Activated effector memory CD4-positive, alpha-beta T cell treated with Interleukin-2 at 50 U/mL for 16 hours (primary cell): ENCODE measurements at places on chromosomes 5 and 9.

GRCh38 chr5:124337996-124338395, 408.4 kb downstream of the ZNF608 start:
- DNase-seq, result no peak

DNA sequence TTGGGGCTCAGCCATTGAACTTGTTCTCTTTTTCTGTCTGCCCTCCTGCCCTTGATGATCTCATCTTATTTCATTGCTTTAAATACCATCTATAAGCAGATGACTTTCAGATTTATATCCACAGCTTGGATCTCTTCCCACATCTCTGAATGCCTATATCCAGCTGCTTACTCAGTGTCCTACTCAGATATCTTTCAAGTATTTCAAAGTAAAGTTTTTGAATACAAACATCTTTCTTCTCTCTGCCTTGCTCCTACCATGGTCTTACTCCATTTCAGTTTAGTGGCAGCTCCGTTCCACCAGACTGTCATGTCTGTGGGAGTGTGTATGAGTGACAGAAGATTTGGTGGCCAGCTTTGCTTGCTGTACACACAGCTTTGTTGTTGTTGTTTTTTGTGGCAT, 59.7 kb downstream of the ERBIN start:
- no peak for DNase-seq

DNA sequence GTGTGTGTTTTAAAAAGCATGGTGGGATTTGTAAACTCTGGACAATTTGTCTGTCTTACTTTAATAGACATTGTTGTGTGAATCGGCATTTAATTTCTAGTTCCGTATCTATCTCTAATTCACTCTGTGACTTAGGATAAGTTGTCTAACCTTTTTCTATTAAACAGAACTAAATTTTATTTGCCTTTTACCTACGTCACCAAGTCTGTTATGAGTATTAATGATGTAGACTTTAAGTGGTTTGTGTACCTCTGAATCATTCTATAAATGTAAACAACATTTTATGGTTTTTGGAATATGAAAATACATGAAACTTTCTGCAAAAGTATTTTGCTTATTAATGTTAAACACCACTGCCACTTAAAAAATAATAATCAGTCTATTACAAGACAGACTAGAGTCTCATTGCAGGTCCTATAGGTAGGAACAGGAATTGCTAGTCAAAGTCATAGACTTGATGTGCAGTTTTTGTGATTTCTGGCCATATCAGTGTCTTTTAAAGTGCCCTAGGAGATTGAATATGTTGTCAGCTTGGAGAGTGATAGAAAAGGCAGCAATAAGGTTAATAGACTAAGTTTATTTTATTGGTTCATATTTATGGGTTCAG, 5.6 kb downstream of the RBM27 start:
- no peak for DNase-seq

DNA sequence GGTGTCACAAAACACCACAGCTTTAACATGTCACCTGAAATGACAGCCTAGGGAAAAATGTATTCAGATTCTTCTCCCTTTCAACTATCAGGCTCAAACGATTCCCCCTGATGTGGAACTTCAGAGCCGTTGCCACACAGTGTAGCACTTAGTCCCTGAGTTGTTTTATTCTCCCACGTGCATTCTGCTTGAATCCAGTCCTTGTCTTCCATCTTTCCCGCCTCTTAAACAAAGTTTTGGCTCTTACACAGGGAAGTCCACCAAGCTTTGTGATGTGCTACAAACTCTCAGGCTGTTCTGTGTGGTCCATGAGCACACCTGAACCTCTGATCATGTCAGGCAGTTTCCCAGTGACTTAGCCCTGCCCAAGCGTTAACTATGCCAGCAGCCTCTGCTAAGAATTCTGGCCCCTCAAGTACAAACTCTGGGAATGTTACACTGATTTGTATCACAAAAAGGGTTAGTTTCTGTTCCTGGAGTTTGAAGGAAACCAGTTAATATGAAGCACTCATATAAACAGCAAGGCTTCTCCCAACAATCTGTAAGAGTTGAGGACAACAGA, 45.8 kb upstream of the RNF38 start:
- no peak for DNase-seq

DNA sequence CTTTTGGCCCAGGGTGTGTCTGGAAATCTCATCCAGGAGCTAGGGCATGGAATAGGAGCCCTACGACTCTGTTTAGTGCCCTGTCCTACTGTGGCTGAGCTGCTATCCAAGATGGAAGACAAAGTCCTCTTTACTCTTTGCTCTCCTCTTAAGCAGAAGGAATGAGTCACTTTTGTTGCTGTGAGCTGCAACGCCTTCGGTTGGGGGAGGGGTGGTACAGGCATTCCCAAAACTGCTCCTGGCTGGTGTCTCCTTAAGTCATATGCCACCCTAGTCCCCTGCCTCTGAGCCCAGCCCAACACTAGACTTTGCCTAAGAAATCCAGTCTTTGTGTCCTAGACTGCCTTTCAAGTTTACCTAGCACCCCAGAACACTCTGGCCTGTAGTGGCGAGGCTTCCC, 99.9 kb downstream of the PRR16 start:
- no peak for DNase-seq

- no peak for DNase-seq
These were observed 1.5 kb downstream of the PIP5K1B start for GRCh38 chr9:68706363-68707201.

DNA sequence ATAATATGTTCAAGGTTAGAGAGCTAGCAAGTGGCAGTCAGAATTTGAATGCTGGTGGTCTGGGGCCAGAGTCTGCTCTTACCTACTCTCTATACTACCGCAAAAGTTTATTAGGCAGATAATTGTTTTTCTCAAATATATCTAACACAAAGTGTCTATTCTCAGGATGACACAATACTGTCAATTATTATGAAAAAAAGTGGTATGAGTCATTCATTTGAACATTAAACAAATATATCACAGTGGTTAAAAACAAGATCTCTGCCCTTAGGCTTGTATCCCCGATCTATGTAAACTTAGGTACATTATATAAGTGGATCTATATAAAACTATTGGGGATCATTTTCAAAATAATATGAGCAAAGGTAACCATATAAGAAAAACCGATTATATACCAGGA, 354.9 kb downstream of the CETN3 start:
- no peak for DNase-seq

DNA sequence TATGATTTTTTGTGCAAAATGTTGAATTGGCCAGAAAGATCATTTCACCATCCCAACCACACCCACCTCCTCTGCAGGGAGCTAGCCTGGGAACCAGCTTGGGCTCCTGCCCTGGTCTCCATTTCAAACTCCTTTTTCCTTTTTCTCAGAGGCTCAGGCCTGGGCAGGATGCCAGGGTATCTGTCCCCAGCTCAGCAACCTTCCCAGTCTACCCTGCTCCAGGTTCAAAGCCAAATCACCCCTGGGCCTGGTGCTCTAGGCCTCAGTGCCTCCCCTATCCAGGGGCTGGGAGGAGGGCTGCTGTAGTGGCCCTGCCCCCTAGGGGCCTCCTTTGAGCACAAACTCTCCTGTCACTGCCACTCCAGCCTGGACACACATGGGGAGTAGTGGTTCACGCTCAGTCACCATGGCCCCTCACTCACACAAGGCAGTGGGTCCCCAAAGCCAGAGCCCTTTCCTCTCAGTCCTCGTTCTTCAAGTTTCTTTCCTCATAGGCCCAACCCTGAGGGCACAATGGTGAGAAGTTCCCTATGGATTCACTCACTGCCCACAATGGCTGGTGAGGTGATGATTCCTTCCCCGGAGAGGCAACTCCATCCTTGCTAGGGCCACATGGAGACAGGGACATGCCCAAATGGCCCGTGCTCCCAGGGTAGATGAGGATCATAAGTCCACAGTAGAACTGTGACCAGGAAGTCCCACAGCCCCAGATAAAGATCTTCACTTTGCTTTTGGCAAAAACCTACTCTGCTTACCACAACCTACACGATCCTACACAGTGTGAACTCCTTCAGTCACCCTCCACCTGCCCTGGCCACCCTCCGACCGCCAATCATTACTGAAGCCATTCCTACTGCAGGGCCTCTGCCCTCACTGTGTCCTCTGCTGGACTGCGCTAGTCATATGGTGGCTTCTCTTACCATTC, 1.6 kb upstream of the ST6GALNAC4 start:
- DNase-seq, result no peak

- no peak for DNase-seq
These were observed 493.0 kb downstream of the CAAP1 start for GRCh38 chr9:26399556-26399955.

GRCh38 chr5:22390888-22391287, 462.3 kb downstream of the CDH12 start:
- no peak for DNase-seq

GRCh38 chr9:90600029-90600428, 42.6 kb downstream of the DIRAS2 start:
- no peak for DNase-seq

DNA sequence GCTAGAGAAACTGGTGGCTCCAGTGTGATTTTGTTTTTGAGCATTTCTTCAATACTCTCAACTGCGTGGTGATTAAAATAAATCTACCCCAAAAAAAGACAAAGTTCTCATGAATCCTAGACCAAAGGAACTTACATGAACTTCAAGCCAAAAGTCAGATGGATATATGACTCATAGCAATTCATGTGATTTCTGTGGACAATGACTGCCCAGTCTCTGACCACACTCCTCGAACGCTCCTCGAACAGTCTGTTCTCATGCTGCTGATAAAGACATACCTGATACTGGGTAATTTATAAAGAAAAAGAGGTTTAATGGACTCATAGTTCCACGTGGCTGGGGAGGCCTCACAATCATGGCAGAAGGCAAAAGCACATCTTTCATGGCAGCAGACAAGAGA, 46.4 kb upstream of the CEP78 start:
- no peak for DNase-seq

GRCh38 chr5:55919625-55920024, 68.5 kb downstream of the IL31RA start:
- no peak for DNase-seq

GRCh38 chr5:171330021-171330420, 21.0 kb downstream of the TLX3 start:
- DNase-seq, result no peak

- DNase-seq, result no peak
These were observed 134.8 kb upstream of the CD180 start for GRCh38 chr5:67331296-67331925.
